Gastrocnemius medialis (tissue), 4 donors: ENCODE measurements at places on chromosomes 7 and 10. TPM values are rescaled to one million over a fixed set of nuclear protein-coding genes. Genes with fewer than 3 reads are reported as not detected.

DNA sequence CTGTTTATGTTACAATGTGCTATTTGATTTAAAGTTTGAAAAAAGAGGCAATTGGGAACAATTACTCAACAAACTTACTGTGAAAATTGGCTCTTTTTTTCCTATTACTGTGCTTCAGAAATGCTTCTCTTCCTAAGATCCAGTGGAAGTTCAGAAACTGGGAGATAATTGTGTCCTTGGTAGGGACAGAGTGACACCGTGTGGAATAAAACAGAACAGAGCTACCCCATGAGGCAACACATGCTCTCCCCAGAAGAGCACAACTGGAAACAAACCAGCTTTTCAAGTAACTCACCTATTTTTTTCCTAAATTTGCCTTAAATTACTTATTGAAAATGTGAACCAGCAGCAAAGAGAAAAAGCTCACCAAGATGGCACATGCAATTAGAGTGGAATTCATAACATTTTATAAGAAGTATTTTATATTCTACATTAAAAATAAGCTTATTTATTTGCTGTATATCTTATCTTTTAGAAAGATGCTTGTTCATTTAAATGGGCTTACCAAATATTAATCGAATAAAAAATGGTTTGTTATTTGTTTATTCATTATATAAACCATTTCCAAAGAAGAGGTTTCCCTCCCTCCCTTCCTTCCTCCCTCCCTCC lies 346.1 kb upstream of the ANKRD30A start:
- no peak overlapping the region for H3K27ac ChIP-seq
- no peaks in the 10 kb centered on the region for H3K27me3 ChIP-seq
- DNase-seq, result no peak
- no peak overlapping the region for H3K4me3 ChIP-seq
- H3K4me1 ChIP-seq, result no peaks in the 10 kb centered on the region

- H3K4me3 ChIP-seq, result no peak overlapping the region
- DNase-seq, result no peak
- no peaks in the 10 kb centered on the region for H3K36me3 ChIP-seq
- H3K4me1 ChIP-seq, result peaks cover 15% of the 10 kb centered on the region
- H3K27me3 ChIP-seq, result no peaks in the 10 kb centered on the region
Observed at GRCh38 chr7:56097700-56098099, 4.9 kb upstream of the PHKG1 start.

DNA sequence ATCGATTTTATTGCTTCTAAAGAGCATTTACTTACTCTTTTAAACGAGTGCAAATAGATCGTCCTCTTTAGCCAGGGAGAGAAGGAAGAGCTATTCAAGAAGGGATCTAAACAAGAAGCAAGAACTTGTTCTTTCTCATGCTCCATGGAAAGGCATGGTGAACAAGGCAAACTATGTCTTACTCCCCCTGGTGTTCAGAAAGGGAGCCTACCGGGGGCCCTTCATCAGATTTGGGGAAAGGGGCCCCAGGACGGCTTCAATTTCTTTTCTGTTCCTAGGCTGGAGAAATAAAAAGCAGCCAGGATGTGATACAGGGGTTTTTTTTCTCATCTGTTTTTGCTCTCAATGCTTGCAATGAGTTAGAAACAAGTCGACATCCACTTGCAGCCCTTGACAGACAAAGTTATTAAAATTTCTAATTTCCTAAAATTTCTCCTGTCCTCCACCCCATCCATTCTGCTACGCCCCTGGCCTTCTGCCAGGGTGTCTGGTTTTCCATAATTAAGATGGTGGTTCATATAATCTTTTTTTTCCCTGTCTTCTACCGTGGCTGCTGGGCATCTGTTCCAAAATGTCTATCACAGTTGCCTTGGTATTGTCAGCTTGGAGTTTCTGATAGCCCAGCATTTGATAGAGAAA lies 214.4 kb downstream of the CREB5 start:
- H3K4me1 ChIP-seq, result peaks cover 74% of the 10 kb centered on the region
- no peaks in the 10 kb centered on the region for H3K27me3 ChIP-seq
- no peak overlapping the region for H3K4me3 ChIP-seq
- DNase-seq, result no peak
- no peaks in the 10 kb centered on the region for H3K36me3 ChIP-seq

TUBB8 gene
- not detected for total RNA-seq
